HT1080 (cell line): ENCODE measurements at places on chromosomes 3 and 15. TPM values are rescaled to one million over a fixed set of nuclear protein-coding genes. Genes with fewer than 3 reads are reported as not detected.

DNA sequence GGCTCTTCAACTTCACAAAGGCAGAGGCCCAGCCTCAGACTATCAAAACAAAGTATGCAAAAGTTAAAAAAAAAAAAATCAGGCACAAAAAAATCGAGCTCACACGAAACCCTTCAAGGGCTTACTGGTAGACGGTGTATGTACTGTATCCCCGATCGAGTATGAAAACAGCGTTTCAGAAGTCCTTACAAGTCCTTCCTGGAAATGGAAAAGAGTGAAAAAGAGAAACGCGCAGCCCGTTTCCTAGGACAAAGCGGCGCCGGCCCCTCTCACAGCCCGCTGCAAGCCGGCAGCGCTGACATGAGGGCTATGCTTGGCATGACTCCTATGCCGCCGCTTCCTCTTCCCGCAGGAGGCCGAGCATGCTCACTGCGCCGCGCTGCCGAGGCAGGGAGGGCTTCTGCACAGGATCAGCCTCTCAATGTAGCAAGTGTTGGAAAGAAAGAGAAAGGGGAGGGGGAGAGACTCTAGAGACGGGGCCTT, at the start of gene VGLL4:
Gene VGLL4, minus strand, starts transcription at position 311 of the 483 bp plus-strand sequence. CDS start 397 bp downstream, outside the sequence.
- DNase-seq, result peak; percentile 94

GRCh38 chr3:158668506-158668905, 3.9 kb downstream of the LXN start:
- DNase-seq, result no peak

DNA sequence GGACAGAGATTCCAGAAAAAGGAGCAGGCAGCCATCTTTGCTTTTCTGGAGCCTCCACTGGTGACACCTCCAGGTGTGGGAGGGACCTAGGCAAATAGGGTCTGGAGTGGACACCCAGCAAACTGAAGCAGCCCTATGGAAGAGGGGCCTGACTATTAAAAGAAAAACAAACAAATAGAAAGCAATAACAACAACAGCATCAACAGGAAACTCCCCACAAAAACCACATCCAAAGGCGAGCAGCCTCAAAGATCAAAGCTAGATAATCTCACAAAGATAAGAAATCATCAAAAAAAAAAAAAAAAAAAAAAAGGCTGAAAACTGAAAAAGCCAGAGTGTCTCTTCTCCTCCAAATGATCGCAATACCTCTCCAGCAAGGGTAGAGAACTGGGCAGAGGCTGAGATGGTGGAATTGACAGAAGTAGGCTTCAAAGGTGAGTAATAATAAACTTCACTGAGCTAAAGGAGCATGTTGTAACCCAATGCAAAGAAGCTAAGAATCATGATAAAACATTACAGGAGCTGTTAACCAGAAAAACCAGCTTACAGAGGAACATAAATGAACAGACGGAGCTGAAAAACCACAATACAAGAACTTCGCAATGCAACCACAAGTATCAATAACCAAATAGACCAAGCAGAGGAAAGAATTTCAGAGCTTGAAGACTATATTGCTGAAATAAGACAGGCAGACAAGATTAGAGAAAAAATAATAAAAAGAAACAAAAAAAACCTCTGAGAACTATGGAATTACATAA, 225.4 kb downstream of the CTNNB1 start:
- DNase-seq, result no peak

SV2B gene
- total RNA-seq, result 0.10 TPM in 1 of 2 replicates, not detected in the other

DNA sequence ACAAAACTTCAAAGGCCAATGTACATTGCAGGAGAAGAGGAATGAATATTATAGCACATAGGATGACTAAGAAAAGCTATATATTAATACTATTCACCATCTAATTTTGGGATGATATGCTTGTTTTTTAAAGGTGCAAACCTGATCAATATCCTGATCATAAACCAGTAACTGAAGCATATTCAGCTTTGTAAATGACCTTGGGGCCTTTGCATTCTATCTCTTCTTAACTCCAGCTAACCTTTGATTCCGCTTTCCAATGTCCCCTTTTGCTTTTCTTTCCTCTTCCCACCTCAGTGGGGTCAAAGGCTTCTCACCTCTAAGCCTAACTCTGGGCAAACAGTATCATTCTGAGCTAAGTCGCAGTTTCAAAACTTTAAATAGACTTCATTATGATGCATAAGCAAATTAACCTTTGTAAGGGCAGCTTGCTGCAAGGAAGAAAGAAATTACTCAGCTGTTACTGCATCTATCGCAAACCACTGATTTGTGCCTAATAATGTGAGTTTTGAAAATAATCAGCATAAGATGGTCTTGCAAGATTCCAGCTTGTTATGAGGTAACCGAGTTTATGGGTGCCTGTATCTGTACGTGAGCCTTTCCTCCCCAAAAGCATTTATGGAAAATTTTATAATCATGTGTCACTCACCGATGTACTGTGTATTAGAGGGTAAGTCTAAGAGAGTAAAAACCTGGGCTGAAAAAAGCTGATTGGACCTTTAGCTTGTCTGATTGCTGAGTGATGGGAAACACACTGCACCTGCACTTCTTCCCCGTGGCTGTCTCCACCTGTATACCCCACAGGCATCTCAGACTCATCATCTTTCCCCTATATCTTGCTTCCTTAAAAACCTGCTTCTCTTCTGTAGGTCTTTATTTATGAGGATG, 116.8 kb downstream of the TPRG1 start:
- no peak for DNase-seq

DPPA4 gene
- not detected in 2 replicates for total RNA-seq

DNA sequence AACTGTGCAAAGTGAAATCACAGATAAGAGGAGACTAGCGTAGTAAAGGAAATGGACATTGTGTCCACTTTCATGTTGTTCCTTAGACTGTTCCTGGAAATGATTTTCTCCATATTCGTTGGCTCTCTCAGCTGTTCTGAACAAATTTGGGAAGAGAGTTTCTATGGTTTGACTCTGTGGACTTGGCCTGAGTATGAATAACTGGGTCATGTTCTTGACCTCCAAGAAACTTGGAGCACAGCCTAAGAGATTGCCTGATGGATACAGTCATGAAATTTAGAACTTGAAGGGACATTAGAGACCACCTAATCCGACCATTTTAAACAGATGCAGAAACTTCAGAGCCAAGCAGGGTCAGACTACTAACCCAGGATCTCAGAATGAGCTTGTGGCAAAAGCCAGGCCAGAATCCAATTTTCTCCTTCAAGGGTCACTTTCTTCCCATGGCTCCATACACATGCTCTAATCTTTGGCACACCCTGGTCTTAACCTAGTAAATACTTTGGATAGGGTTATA, 430.4 kb downstream of the RBMS3 start:
- no peak for DNase-seq

- no peak for DNase-seq
These were observed 418.8 kb upstream of the NR2F2 start for GRCh38 chr15:95911570-95912279.

GRCh38 chr3:146425341-146425740, 44.0 kb downstream of the PLSCR2 start:
- no peak for DNase-seq

GRCh38 chr15:34952481-34952880, 17.1 kb downstream of the AQR start:
- no peak for DNase-seq

DNA sequence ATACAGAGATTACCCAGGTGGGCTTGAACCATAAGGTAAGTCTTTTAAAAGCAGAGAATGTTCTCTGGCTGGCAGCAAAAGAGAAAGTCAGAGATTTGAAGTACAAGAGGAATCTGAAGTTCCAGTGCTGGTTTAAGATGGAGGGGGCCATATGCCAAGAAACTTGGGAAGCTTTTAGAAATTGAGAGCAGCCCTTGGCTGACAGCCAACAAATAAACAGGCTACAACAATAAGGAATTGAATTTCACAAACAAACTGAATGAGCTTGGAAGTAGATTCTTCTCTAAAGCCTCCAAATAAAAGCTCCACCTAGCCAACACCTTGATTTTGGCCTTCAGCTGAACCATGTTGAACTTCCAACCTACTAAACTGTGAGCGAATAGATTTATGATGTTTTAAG, 85.7 kb downstream of the TRIM42 start:
- DNase-seq, result no peak

DNA sequence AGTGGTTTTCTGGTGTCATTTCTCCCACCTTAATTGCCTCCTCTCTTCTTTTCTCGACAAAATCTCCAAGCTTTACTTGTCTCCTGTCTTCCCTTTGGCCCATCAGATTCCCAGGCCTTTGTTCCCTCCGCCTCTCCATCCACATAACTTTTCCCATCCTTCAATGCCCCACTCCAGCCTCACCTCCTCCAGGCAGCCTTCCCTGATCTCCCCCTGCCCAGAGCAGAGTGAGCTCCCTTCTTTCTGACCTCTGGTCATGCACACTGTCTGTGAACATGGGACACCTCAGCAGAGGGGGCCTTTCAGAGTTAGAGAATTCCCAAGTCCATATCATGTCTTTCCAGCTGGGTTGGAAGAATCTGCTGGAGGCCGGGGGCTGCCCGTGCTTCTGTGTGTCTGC, 14.6 kb upstream of the SSUH2 start:
- no peak for DNase-seq

TF gene
- total RNA-seq, result under 0.01 and 0.90 TPM in 2 replicates

ANO10 gene
- total RNA-seq, result 17.8 and 22.8 TPM in 2 replicates

- no peak for DNase-seq
These were observed 178.0 kb downstream of the FMN1 start for GRCh38 chr15:33016405-33017024.

- no peak for DNase-seq
These were observed 69.9 kb downstream of the LYZL4 start for GRCh38 chr3:42340466-42340865.

GRCh38 chr3:47523310-47524073, 10.0 kb upstream of the ELP6 start:
- DNase-seq, result no peak

DNA sequence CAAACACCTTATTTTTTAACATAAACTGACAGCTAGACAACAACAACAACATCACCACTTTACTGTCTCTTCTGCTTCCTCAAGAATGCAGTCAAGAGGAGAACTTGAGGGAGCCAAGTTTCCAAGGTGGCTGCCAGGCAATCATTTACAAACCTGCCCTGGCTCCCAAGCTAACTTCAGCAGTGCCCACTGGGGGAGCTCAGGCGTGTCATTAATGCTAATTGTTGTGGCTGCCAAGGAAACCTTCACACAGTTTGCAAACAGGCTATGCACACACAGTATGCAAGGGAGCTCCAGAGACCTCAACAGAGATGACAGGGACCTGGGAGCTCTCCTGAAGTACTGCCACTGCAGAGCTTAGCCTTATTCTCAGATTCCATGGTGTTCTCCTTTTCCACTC, 2.1 kb downstream of the DZIP1L start:
- DNase-seq, result no peak

DNA sequence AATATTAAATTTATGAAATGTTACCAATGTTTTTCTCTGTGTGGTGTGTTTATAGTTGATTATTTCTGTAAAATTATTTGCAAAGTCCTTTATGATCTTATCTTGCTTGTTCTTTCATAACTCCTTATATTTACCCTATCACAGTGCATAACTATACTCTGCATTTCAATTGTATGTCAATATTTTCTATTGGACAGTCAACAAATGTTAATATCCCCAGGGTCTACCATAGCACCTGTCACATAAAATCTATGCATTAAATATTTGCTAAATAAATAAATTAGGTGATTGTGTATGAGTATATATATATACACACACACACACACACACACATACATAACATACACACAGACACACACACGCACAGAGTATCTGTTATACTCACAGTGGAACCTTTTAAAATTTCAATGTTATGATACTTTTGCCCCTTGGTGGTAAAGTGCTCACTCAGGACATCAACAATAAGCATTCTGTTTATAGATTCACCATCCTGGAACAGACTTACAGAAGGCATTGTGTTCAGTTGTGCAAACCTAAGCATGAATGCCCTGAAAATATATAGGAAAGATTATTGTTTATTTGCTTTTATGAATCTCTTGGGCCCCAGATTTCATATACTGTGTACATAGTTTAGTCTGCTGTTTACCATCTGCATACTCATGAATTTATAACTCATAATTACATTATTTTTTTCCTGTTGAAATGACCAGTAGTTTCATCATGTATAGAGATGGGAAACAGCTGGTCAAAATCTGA, 443.7 kb downstream of the EPHA6 start:
- DNase-seq, result no peak

GRCh38 chr15:60390871-60391501, 6.8 kb downstream of the ANXA2 start:
- DNase-seq, result peak; percentile 95

DNA sequence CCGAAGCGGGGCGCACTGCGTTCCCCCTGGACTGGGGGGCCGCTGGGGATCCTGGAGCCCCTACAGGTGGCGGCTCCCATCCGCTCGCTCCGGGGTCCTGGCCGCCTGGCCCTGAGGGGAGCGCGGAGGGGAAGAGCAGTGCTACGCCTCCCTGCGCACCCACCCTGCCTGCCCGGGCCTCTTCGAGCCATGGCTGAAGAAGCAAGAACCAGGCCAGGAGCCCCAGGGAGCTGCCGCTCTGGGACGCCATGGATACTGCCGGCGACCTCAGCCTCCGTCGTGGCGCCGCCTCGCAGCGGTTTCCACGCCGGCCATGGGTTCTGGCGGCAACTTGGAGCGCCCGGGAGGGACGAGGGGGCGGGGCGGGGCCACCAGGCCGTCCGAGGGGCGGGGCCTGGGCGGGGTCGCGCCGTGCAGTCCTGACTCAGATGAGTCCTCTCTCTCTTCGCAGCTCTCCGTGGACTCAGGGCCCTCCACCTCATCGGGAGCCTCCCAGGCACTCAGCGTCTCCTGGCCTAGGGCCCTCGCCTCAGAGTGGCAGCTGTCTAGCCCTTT, 50.9 kb downstream of the MYL3 start:
- no peak for DNase-seq

DNA sequence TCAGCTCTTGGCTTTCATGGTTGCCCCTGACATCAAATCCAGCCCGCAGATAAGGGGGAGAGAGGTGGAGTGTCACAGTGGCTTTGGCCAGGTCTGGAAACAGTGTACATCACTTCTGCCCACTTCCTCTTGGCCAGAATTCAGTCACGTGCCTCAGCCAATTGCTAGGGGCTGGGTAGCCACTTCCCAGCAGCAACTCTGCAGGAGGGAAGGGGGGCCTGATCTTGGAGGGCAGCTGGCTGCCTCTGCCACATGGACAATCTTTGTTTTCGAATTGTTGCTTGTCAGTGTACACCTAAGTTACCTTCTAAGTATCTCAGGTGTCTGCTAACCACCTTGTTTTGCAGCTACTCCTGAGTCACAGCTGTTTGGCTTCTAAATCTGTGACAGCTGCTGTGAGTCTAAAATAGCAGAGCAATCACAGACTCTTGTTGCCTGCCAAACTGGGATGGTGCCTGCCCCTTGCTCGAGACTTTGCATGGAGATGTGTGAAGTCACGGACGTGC, 41.0 kb upstream of the LIMD1 start:
- DNase-seq, result peak; percentile 68

DNA sequence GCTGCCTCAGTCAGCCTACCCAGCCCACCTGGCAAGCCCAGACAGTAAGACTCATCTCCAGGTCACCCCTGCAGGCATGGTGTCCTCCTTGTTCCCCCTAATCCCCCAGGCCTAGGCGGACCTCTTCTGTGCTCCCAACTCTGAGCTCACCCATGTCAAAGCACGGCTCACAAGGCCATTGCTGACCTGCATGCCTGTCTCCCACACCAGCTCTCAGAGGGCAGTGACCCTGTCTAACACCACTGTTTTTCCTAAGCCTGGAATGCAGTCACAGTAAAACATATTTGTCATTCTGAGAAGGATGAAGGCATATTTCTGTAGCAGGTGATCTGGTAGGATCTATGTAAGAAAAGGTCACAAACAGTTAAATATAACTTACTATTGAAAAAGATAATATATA, 110.3 kb upstream of the HACD2 start:
- DNase-seq, result no peak
